ENCODE measurements at places on chromosomes 12 and 14.

GRCh38 chr12:108430245-108430644 lies 84.8 kb upstream of the FICD start:
- DNase-seq: no peak

GRCh38 chr12:6699989-6700645 lies 498 bp downstream of the PIANP start:
- DNase-seq: peak; percentile 13

- DNase-seq: no peak
These were observed 10.7 kb downstream of the TCTN2 start for GRCh38 chr12:123681605-123682004.

DNA sequence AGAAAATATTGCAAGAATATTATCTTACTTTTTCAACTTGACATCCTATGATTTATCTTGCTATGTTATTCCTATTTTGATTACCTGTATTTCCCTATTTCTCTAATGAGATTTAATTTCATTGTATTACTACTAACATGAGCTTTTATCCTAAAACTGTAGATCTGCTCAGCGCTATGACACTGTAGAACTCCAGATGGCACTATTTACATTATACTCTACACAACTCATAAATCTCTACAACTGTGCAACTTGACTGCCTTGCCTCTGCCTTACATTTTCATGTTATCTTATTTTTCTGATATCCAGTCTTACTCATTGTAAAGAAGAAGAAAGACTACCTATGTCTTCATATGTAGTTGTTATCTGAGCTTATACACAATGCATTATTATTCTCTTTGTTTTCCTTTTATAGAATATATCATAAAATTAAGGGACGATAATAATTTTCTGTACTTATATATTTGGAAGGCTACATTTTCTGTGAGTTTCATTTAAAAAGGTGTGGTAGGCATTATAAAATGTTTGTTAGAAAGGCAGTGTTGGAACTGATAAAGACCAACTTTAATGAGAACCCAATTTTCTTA lies 24.1 kb downstream of the NUP37 start:
- DNase-seq: peak; percentile 50

DNA sequence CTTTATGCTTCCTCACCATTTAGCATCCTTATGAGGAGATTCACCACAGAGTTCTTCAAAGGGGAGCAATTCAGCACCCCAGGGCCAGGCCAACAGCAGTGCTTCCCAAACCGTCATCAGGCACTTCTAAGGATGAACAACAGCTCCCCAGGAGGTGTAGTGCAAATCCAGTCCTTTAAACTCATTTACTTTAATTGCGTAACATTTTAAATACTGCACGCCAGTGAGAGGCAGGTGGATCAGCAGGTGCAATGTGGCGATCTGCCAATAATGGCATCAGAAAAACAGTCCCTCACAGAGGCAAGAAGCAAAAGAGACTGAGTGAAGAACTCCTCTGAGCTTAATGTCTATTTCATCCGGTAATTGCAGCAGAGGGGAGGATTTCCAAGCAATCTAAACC lies 770.9 kb upstream of the FOXG1 start:
- DNase-seq: no peak

DNA sequence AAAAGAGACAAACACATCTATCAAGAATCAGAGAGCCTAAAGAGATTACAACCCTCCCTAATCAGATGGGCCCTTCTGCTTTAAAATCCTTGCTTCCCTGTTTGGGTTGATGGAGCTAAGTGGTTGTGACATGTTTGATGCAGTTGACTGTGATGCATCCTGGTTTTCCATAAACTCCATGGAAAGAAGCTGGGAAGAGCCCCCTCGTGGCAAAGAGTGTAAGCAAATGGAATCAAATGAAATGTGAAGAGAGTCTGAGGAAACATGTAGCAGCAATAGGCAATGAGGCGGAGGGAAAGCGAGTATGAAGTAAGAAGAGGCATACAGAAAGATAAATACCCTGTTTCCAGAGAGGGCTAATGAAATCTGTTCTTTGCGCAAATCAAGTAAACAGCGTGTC lies 70.4 kb upstream of the SLCO1C1 start:
- DNase-seq: peak; percentile 59

DNA sequence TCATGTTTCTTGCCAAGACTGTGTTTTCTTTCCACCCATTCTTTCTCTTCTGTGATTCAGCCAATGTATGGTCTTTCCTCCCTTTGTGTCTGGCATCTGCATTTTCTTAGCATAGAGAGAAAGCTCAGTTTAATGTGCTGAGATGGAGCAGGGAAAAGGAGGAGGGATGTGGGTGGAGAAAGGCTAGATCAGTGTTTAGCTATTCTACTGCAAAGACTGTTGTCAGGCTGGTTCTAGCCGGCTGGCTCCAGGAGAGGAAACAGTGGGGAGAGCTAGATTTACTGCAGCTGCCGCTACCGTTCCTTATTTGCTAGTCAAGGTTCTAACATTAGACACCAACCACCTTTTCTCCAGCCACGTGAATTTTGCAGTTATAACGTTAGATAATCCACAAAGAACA lies 5.2 kb upstream of the RIMKLB start:
- peak; percentile 26 for DNase-seq

DNA sequence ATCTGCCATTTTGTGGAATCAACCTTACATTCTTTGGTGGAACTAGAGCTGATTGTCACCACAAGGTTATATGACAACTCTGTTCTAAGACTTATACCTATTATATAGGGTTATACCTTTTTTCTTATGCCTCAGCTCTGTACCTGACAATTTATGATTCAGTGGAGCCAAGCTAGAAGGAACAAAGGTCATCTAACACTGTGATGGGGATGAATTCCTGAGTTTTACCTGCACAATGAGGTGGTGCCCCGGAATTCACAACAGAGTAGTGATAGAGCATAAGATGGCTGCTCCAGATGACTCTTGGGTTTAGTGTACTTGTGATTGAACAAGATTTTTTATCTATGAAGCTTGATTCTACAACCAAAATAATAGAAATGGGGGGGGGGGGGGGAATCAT lies 207.3 kb downstream of the PCNX1 start:
- no peak for DNase-seq

DNA sequence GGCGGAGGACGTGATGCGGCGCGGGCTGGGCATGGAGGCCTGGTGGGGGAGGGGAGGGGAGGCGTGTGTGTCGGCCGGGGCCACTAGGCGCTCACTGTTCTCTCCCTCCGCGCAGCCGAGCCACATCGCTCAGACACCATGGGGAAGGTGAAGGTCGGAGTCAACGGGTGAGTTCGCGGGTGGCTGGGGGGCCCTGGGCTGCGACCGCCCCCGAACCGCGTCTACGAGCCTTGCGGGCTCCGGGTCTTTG lies 303 bp downstream of the GAPDH start:
- DNase-seq: no peak

- no peak for DNase-seq
These were observed 56.3 kb downstream of the SLC6A15 start for GRCh38 chr12:84856156-84856900.

DNA sequence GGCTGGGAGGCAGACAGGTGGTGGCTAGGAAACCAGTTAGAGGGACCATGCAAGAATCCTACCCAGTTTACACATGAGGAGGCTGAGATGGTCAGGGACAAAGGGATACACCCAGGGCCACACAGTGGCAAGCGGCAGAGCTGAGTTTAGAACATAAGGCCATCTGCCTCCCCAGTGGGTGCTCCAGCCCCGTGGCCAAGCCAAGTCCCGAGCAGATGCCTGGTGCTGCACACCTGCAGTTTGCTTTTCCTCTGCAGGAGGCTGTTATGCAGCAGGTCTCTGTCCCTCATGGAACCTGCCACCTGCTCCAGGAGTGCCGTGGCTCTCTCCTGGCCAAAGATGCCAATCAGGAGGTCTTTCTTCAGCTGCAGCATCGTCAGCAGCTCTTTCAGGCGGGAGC lies 70.8 kb downstream of the SYNE3 start:
- no peak for DNase-seq

DNA sequence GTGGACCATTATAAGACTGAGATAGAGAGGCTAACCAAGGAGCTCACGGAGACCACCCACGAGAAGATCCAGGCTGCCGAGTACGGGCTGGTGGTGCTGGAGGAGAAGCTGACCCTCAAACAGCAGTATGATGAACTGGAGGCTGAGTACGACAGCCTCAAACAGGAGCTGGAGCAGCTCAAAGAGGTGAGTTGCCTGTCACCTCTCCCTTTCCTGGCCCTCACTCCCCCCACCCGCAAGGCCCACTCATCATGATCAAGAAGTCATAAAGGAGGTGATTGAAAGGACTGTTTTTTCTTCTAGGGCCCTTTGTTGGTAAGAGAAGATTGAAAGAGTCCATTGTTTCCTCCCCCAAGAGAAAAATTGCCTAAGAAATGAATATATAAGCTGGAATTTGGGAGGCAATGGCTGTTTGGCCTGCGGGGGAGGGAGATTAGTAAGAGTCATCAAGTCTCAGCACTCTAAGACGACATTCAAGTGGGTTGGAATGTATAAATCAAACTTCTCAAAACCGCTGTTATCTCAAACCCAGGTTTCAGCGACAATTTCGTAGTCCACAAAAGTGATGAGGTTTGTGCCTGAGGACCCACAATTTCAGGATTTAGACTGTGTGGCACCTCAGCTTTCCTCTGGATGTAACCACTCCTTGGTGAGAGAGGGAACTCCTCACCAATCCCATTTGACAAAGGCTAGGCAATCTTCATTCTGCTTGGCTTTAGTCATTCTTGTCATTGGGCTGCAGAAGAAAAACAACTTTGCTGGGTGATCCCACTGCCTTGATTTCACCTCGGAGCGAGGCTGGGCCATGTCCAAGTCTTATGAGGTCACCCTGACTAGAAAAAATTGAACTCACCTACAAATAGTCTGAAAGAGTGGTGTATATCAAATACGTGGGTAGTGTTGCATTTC lies 966 bp downstream of the BICD1 start:
- DNase-seq: peak; percentile 80

GRCh38 chr12:57430112-57430930 lies 522 bp downstream of the R3HDM2 start:
- peak; percentile 40 for DNase-seq

GRCh38 chr12:67394550-67394949 lies 125.4 kb downstream of the CAND1 start:
- DNase-seq: peak; percentile 57

- no peak for DNase-seq
These were observed 24.9 kb upstream of the BCDIN3D start for GRCh38 chr12:49867570-49868341.

GRCh38 chr14:24875991-24876878 lies 173.7 kb downstream of the STXBP6 start:
- no peak for DNase-seq

DNA sequence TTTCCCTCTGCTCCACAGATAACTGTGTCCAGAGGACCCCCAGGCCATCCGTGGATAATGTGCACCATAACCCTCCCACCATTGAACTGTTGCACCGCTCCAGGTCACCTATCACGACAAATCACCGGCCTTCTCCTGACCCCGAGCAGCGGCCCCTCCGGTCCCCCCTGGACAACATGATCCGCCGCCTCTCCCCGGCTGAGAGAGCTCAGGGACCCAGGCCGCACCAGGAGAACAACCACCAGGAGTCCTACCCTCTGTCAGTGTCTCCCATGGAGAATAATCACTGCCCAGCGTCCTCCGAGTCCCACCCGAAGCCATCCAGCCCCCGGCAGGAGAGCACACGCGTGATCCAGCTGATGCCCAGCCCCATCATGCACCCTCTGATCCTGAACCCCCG lies 201.3 kb upstream of the BCL2L14 start:
- no peak for DNase-seq

GRCh38 chr12:105090361-105090760 lies 6.1 kb upstream of the ALDH1L2 start:
- DNase-seq: no peak

DNA sequence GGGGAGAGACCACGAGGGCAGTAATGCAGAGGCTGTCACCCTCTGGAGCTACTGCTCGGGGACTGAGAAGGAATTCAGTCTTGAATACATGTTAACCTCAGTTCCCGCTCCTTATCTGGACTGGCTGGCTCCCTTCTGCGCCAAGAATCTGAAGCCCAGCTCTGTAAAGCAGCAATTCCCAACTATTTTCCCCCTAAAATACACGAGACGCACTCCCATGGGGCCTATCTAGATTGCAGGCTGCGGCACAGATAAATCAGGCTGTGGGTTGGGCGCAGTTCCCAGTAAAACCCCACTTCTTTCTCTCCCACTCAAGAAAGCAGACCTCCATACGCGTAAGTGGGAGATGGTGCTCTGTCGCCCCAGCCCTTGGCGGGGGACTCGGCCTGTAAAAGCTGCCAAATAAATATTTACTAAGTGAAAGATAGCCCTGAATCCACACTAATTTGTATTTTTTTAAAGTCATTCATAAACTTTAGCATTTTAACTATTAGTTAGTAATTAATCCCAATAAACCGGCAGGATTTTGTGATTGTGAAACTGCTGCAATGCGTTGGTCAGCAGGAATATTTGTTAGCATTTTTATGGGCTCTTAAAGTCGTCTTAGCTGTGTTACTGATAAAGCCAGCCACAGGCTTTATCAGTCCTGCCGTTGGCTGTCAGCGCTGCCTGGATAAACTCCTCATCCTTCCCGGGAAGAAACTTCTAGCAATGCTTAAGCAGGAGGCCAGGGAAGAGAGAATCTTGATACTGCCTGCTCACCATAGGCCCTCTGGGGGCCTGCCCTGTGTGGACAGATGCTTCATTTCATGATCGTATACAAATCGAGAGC lies 17.8 kb downstream of the FBXL14 start:
- peak; percentile 74 for DNase-seq

DNA sequence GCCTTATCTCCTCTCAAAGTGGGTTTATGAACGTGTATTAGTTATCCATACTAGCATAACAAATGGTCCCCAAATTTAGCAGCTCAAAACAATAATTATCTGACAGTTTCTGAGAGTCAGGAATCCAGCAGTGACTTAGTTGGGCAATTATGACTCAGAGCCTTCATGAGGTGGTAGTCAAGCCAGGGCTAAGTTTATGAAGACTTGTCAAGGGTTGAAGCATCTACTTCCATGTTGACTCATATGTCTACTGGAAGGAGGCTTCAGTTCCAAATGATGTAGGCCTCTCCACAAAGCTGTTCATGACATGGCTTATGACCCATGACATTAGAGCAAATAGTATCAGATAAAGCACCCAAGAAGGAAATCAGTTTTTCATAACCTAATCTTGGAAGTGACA lies 73.2 kb downstream of the IPO8 start:
- peak; percentile 74 for DNase-seq

DNA sequence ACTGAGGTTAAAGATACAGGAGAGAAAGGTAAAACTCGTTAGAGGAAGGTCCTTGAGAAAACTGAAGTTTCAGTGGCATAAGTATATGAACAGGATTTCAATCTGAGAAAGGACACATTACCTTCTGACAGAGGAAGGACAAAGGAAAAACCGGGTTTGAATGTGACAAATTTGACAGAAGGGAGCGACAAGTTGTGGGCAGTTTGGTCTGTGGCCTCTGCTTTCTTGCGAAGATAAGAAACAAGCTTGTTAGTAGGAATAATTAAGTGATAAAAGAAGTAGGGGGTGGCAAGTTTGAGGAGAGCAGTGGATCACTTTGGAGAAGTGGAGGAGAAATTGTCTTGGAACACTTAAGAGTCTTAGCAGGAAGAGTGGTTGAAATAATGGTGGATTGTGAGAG lies 5.1 kb downstream of the MON2 start:
- DNase-seq: no peak

GRCh38 chr12:73421832-73422231 lies 1115.8 kb upstream of the ATXN7L3B start:
- peak; percentile 9 for DNase-seq

GRCh38 chr14:102050625-102051024 lies 36.2 kb downstream of the HSP90AA1 start:
- peak; percentile 97 for DNase-seq

GRCh38 chr12:52268212-52268611 lies 6.2 kb upstream of the KRT86 start:
- DNase-seq: peak; percentile 72

All from EH (cell line).